ENCODE measurements at places on chromosomes 2 and 18.

- DNase-seq, result no peak
These were observed 63.2 kb upstream of the MGAT4A start for GRCh38 chr2:98793897-98794830.

DNA sequence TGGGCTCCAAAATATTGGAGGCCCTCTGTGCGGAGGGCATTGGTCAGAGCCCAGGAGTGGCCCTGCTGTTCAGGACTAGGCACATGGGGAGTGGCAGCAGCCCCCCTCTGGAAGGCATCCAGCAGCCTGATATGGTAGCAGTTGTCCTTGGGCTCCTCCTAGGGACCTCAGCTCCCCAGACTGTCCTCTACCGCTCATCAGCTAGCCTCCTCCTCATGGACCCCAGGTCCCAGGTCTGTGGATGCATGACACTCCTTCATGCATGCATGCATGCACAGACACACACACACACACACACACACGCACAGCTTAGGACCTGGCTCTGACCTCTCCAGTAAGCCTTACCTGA lies 15.4 kb upstream of the ATP6V1B1 start:
- DNase-seq, result no peak

DNA sequence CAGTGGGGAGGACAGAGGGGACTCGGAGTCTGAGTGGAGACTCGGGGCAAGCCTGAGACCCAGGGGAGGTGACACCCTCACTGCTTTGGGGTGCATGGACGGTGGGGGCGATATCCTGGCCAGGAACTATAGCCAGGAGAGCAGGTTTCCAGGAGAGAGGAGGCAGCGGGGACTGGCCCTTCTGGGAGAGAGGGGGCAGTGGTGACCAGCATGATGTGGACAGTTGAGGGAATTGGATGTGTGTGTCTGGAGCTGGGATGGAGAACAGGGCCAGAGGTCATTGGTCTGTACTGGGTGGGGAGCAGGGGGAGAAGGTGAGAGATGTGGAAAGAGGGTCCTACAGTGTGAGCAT lies 63.6 kb downstream of the ACKR3 start:
- DNase-seq, result no peak

- no peak for DNase-seq
These were observed 120.3 kb downstream of the FAM161A start for GRCh38 chr2:61733563-61733962.

GRCh38 chr2:53646788-53647187 lies 120.8 kb upstream of the CHAC2 start:
- DNase-seq, result no peak

GRCh38 chr2:43812947-43813346 lies 25.7 kb downstream of the ABCG5 start:
- no peak for DNase-seq

DNA sequence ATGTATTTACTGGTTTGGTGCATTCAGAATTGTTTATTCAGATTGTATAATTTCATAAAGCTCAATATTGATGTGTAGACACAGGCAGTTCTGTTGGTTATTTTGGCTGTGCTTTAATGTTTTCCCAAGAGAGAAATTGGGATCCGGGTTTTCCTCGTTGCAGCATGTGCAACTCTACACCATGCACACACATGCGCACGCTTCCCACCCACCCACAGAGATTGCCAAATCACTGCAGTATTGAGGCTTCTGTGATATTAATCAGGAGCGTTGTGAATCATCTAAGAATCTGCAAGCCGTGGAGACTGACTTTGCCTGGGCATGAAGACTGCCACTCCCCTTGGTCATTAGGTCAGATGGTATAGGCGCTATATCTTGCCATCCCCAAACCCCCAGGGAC lies 571.5 kb downstream of the SLC4A3 start:
- no peak for DNase-seq

All from left ventricle myocardium inferior (tissue), 1 donor.